ENCODE measurements at places on chromosomes 11 and 22.

GRCh38 chr11:47998733-47999359 is 18.5 kb downstream of the PTPRJ start:
- no peak for DNase-seq

- no peak for DNase-seq
Observed at GRCh38 chr11:65599216-65599954, 3.8 kb upstream of the KCNK7 start.

GRCh38 chr11:116603728-116604323 is 169.0 kb downstream of the BUD13 start:
- DNase-seq, result no peak

DNA sequence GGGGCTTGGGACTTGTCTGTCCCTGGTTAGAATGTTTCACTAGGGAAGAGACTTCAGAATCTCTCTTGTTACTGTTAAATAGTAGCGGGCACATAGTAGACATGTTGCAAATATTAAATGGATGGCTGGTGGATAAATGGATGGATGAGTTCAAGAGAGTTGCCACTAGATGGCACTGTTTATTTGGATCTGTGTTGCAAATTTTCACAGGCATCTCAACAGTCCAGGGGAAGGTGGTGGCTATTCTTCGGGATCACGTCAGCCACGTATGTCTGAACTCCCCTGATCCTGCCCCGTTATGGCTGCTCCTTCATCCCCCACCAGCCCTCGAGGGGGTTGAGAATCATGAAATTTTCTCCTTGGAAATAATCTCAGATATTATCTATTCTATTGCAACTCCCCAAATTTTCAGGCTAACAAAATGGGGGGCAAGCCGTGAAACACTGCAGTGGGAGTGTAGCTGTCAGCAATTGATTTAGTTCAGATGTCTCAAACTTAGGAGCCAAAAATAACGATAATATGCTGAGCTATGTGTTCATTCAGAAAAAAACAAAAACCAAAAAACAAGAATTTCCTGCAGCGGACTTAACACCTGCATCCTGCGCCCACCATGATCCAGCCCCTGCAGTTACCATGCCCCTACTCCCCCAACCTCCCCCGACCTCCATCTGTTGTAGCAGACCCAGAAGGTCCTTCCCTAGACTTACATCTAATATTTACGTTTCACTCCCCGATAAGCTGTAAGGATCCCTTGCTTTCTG is 29.1 kb upstream of the BIRC3 start:
- DNase-seq, result peak; percentile 44

GRCh38 chr22:35381424-35382009 is 621 bp downstream of the HMOX1 start:
- no peak for DNase-seq

GRCh38 chr11:79406376-79406775 is 34.5 kb downstream of the TENM4 start:
- no peak for DNase-seq

DNA sequence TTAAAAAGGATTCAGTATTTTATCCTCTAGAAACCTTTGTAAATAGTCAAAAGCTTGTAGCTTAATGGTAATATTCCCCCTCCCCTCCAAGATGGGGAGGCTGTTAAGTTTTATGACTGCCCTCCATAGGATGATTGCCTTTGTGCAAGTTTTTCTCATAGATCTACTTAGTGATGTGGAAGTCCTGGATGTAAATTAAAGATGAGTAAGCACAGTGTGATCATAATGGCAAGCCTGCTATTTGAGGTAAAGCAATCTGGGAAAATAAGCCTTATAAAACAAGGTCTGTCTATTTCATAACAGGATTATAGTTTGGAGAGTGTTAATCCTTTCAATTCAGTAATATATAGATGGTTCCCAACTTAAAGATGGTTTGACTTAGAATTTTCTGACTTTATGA is 216.3 kb downstream of the DDX10 start:
- no peak for DNase-seq

DNA sequence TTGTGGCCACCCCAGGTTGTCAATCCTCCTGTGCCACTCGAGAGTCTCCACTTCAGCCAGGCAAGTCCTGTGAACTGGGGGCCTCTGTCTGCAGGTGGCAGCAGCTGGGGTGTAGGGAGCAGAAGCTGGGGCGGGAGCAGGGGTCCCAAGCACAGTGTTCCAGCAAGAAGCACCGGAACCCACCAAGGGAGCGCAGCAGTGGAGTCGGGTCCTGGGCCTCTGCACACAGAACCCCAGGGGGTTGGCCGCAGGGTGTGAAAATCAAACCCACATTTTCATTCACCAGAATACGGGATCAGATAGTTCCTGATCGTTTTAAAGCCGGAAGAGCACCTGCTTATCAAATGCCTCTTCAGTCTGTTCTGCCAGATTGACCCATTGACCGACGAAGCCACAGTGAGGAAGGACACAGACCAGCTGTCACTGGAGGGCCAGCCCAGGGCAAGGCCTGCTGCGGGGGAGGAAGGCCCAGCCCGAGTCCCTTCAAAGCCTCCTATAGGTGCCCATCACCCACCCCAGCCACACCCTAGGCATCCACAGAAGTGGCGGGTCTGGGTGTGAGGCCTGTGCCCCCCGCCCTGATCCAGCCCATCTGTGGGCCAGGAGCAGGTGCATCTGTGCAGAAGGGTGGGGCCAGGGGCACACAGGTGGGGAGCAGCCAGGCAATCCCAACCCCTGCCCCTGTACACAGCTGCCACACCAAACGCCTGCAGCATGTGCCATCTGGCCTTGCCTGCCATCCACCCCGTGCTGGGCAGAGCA is 34.1 kb downstream of the RSPH14 start:
- no peak for DNase-seq

GRCh38 chr22:49994361-49995040 is 18.1 kb downstream of the IL17REL start:
- no peak for DNase-seq

GRCh38 chr22:40265783-40266182 is 80.5 kb upstream of the ADSL start:
- DNase-seq, result no peak

- DNase-seq, result peak; percentile 92
Observed at GRCh38 chr11:118641397-118642019, 34.1 kb downstream of the PHLDB1 start.

- DNase-seq, result no peak
Observed at GRCh38 chr22:44441401-44442185, 56.4 kb downstream of the RTL6 start.

DNA sequence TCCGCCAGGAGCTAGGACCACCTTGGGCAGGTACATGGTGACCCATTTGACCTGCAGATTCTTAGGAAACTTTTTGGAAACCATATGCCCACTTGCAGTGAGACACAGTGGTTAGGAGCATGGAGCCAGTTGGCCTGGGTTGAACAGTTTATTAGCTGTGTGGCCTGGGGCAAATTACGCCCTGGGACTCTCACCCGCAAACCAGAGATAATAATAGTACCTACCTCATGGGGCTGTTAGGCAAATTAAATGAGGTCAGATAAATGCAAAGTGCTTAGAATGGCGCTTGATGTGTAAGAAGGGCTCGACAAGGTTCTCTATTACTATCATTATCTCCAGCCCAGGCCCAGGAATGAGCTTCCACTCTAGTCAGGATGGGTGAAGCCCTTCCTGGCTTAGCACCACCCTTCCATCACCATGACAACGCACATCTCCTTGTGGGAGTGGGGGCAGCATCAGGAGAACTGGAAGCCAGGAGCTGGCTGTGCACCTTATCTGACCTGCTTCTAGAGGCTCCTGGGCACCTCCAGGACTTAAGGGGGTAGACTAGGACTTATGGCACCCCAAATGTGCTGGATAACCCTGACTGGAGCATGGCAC is 5.1 kb downstream of the SYT12 start:
- DNase-seq, result no peak

DNA sequence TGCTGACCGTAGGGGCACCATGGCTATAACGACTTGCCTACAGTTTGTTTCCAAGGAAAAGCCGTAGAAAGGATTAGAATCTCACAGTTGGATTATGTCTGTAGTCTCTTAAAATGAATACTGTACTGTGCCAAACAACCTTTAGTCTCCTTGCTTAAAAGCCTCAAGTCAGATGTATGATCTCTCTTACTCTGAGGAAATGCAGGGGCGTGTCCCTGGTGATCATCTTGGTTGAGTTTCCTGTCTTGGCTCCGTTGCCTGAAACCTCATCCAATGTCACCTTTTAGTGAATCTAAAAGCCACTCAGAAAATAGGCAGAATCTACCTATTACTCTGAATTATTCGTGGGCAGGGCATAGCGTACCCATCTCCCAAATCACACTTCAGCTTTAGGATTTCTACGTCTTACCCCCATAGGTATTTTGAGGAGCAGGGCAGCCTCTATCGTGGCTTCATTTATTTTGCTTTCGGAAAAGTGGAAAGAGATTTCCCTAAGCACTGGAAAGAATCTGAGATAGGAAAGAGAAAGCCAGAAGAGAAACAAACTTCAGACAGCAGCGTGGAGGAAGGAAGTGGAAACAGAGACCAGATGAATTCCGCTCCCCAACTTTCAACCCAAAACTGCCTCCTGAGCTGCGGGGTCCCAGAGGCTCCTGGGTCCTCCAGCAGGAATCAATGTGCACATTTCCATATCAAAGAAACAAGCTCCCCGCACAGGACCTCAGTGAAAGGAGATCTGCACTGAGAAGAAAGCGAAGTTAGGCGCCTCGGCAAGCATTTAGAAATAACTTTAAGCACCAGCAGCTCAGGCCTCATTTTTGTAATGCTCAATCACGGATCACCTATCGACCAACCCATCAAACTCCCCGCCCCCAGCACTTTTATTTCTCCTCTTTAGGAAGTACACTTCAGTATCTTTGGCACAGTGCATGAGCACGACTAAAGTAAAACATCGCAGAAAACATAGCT is 245.8 kb downstream of the ETS1 start:
- DNase-seq, result no peak

- DNase-seq, result no peak
Observed at GRCh38 chr11:34864424-34864823, 51.8 kb downstream of the APIP start.

- DNase-seq, result no peak
Observed at GRCh38 chr11:33187998-33188722, 26.9 kb upstream of the CSTF3 start.

Data from NCI-H1417 treated with DMSO at 0.1 percent for 48 hours (cell line).